ENCODE measurements at places on chromosomes 1 and 21.

GRCh38 chr1:199129247-199129646, 490.4 kb downstream of the PTPRC start:
- DNase-seq: no peak

DNA sequence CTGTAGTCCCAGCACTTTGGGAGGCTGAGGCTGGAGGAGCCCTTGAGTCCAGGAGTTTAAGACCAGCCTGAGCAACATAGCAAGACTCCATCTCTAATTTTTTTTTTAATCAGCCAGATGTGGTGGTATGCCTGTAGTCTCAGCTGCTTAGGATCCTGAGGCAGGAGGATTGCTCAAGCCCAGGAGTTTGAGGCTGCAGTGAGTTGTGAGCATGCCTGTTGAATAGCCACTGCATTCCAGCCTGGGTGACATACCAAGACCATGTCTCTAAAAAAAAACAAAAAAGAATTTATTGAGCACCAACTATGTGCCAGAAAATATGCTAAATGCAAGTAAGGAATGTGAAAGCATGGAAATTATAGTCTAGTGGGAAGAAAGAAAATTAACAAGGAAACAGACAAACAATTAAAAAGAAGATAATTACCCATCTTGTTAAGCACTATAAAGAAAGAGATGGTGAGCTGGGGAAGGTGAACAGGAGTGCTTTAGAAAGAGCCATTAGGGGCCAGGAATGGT, 104.0 kb upstream of the ZNF678 start:
- no peak for DNase-seq

GRCh38 chr1:208787219-208787618, 543.0 kb upstream of the PLXNA2 start:
- no peak for DNase-seq

DNA sequence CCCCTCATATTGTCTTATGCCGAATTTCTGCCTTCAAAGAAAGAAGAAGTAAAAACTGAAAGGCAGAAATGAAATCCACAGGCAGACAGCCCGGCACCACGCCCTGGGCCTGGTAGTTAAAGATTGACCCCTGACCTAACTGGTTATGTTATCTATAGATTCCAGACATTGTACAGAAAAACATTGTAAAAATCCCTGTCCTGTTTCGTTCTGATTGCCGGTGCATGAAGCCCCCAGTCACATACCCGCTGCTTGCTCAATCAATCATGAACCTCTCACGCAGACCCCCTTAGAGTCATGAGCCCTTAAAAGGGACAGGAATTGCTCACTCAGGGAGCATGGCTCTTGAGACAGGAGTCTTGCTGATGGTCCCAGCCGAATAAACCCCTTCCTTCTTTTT, 49.3 kb downstream of the JMJD4 start:
- no peak for DNase-seq

DNA sequence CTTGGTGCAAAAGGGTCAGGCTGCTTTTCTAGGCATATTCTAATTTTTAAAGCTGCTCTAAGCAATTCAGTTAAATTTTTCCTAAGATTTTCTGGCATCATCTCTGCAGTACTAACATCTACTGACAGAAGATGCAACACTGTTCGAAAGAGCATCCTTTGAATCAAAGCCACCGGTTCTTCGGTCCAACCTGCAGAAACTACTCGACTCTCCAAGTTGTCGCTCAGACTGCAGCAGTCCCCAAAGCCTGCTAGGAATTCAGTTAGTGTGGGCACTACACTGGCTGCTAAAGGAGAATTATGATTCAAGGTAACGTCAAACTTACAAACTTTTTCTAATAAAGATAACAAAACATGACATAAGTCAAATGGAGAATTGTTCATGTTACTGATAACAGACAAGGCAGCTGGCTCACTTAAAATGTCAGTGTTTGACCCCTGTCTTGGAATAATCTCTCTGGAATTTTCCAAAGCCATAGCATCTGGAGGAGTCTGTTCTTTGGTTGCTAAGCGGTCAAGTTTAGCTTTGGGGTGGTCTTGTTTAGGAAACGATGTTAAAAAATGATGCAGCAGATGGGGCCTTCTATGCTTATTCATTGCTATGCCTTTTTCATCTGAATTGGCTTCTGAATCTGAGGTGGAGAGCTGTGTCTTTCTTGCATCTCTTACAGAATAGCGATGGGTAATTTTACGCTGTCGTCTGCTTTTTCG, 56.9 kb downstream of the LYST start:
- no peak for DNase-seq

DNA sequence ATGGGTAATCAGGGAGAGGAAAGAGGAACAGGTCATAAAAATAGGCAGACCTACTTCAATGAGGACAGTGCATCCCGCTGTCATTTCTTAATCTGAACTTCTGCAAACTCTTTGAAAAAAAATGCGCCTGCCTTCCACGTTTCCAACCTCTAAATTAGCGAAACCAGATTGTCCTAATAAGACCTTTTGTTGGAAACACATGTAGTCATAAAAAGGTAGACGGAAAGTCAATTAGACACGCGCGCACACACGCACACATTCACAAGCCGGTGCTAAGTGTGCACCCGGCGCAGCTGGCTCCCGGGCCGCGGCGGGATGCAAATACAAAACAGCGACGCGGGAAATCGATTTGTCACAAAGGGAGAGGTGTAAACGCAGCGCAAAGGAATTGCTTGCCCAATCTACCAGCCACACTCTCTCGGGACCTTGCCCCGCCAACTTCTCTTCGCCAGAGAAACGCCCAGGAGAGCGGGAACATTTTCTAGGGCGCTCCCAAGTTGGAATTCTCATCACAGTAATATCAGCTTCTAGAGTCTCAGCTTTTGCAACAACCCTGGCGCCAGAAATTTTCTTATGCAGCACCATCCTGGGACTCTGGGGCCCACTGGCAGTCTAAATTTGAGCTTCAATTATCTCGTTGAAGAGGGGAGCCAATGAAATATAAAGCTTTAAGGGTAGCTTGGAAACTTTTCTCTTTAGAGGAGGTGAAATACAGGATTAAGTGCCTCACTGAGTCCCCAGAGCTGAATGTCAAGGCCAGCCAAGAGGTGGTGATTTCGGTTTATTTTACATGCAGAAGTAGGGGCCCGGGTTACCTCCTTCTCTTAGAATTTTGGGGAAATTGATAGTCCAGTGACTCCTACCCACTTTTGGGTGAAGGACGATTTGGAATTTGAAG, 4.5 kb downstream of the PRRX1 start:
- DNase-seq: no peak

- no peak for DNase-seq
Observed at GRCh38 chr1:234096161-234096770, 191.8 kb downstream of the SLC35F3 start.

GRCh38 chr1:119729044-119729443, 17.3 kb downstream of the PHGDH start:
- DNase-seq: no peak

All from CD4-positive, alpha-beta T cell treated with Interleukin-1 beta for 1 hour (primary cell).